Posterior vena cava (tissue), 2 donors: ENCODE measurements at places on chromosomes 5 and 9.

- no peak for DNase-seq
These were observed 411.4 kb upstream of the SGCD start for GRCh38 chr5:155915601-155916000.

GRCh38 chr5:149437391-149438040, 58.4 kb upstream of the IL17B start:
- DNase-seq, result no peak

GRCh38 chr5:150510460-150511263, 2.7 kb downstream of the NDST1 start:
- no peak for DNase-seq

- DNase-seq, result no peak
These were observed 70.3 kb upstream of the TRPM3 start for GRCh38 chr9:71191708-71192107.

GRCh38 chr5:78565395-78565794, 83.2 kb downstream of the LHFPL2 start:
- DNase-seq, result no peak

GRCh38 chr5:137101544-137101943, 397.6 kb downstream of the SPOCK1 start:
- DNase-seq, result no peak

DNA sequence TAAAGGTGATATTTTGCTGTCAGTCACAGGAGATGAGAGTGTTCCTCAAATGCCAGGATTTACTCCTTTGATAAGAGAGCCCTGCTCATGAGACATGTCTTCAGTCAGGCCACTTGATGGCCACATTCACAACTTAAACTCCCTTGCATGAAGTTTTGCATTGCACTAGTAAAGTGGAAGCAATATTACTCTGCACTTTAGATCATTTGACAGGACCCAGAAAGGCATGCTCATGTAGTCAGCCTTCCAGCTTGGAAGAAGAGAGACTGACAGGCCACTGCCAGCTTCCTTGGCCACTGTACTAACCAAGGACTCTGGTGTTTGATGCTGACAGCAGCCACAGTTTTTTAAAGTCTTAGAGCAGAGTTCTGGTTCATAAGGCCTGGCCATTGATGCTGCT, 42.6 kb downstream of the NPR3 start:
- DNase-seq, result no peak

DNA sequence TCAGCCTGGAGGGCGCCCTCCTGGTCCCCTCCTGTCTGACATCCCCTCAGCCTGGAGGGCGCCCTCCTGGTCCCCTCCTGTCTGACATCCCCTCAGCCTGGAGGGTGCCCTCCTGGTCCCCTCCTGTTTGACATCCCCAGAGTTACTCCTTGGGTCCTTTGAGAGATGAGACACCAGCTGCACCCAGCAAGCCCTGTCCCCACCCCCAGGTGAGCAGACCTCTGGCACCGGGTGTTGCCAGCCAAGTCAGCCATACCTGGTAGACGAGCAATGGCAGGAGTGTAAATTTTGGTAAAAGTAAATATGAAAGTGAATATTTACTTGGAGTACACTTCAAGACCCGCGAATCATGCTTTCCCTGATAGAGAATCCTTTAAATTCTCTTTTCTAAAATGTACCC, 25.4 kb downstream of the EXOC3 start:
- peak; percentile 73 for DNase-seq
